Lower leg skin (tissue), 4 donors: ENCODE measurements at places on chromosomes 5 and 9. TPM values are rescaled to one million over a fixed set of nuclear protein-coding genes. Genes with fewer than 3 reads are reported as not detected.

GRCh38 chr5:114101153-114101552 is 260.7 kb upstream of the KCNN2 start:
- DNase-seq: no peak

DNA sequence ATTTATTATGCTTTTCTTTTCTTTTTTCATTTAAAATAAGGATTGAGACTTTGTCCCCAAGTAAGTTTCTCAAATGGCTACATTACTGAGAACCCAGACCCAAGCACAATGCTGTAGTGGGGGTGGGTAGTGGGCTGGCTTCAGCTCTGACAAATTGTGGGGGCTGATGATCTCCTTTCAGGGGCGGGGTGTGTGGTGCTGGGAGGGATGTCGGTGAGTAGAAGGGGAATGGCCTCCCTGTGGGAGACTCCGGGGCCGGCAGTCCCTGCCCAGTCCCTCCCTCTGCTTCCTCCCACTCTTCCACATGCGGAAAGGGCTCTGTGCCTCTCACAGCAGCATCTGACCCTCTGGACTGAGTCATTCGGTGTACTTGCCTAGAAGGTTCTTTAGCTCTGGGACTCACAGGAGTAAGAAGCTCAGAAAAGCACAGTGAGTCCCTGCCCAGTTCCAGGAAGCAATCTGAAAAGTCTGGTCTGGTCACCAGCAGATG is 14.3 kb downstream of the CD180 start:
- DNase-seq: peak; percentile 68

DNA sequence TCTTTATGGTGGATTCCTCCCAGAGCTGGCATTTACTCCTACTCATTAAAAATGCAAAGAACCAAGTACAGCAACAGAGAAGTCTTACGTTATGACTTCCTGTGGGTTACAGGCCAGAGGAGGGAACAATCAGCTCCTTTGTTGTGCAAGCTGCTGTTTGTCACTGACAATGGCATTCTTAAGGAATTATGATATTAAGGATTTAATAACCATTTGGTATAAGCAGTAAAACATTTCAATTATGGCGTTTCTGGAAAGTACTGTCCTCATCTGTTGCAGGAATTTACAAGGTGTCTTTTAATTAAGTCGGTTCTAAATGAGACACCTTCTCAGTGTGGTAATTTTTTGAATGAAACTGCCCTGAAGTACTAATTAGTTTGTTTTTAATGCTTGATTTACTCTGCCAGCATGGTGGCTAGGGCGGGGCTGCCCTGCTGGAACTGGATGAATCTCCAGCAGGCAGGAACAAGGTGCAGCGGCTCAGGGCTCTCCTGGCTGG is 49.1 kb upstream of the VDAC1 start:
- DNase-seq: no peak

GRCh38 chr5:88836195-88836838 is 46.7 kb downstream of the MEF2C start:
- no peak for DNase-seq

GRCh38 chr9:4306066-4306776 is 6.4 kb upstream of the GLIS3 start:
- DNase-seq: no peak

Gene SPINK6
- total RNA-seq: not detected

DNA sequence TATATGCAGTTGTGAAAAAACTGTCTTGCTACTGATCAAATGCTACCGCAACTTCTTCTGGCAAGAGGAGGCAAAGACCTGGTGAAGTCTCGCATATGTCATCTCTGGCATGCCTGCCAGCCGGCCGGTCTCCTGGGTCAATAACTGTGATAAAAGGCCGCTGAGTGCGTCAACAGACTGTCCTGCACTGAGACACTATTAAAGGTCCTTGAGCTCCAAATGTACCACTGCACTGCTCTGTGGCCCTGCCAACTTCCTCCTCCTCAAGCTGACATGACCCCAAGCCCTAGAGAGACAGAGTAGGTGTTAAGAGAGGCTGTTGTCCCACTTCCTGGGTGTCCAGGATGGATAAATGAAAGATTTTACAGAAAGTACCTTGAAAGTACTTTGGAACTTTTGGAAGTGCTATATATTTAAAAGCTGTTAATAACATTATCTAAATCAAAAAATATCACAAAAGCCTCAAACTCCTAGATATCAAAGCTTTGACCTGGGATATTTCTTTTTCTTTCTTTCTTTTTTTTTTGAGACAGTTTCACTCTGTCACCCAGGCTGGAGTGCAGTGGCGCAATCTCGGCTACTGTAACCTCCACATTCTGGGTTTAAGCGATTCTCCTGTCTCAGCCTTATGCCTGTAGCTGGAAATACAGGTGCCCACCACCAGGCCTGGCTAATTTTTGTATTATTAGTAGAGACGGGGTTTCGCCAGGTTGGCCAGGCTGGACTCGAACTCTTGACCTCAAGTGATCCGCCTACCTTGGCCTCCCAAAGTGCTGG is 31.5 kb downstream of the RAPGEF1 start:
- peak; percentile 90 for DNase-seq

DNA sequence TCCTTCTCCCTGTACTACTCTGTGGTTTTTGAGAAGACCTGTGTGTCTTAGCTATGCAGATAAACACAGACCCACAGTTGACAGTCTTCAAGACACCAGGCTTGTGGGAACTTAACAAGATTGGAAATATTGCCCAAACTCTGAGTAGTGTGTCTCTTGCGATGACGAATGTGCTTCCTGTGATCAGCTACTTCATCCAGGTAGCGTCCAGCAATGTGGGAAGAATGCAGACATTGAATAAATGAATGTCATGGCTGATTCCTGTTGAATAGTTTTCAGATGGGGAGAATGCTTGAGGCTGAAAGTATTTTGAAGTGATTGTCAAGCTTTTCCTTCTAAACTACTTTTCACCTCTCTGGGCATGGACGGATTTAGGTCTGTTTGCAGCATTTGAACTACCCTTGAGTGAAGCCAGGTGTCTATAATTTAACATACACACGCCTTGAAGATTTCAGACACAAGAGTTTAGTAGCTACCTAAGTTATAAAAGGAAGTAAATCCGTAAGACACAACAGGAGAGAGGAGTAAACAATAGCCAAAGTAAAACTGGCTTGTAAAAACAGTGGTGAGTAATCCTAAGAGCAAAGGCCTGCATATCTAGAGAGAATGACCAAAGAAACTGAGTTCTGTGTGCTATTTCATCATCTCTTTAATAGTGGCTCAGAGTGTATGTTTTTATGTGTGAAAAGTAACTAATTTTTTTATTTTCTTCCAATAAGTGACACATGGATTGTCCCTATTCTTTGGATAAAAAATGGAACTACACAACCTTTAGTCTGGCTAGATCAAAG is 30.0 kb upstream of the ARL14EPL start:
- DNase-seq: no peak

Gene FOXD4L4
- not detected for total RNA-seq

Gene SCGB3A2
- not detected for total RNA-seq

Gene OGN
- total RNA-seq: 0.55 TPM

- no peak for DNase-seq
Observed at GRCh38 chr9:18889550-18889949, 143.5 kb downstream of the SAXO1 start.

- DNase-seq: no peak
Observed at GRCh38 chr9:38227061-38227540, 158.1 kb upstream of the SHB start.

Gene GNA14
- 0.13 TPM for total RNA-seq

DNA sequence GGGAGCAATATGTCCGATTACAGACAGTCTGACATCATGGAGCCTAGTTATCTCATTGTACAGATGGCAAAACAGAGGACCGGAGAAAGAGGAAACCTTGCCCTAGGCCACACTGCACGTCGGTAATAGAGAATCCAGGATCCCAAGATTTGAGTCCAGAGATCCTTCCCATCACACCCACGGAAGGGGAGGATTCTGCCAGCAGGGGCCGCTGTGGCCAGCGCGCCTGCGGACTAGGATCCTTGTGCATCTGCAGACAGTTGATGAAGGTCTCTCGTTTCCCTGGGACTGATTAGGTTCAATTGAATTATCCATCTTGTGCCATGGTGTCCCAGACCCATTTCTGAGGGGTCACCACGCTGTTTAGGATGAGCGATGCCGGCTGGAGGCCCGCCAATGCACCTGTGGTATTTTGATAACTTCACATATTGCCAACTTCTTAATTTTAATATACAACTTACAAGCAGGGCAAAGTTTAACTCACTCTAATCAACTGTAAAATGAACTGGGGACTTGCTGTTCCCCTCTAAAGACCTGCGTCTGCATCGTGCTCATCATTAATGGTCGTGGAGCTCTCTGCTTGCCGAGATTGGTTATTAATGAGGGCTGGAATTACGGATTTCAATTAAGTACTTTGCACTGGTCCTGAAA is 592.7 kb upstream of the BRINP1 start:
- DNase-seq: no peak

GRCh38 chr5:95631991-95632675 is 12.2 kb downstream of the GPR150 start:
- no peak for DNase-seq

Gene ARL14EPL
- not detected for total RNA-seq

Gene TBC1D13
- total RNA-seq: 13.1 TPM

Gene CORO2A
- total RNA-seq: 20.8 TPM

DNA sequence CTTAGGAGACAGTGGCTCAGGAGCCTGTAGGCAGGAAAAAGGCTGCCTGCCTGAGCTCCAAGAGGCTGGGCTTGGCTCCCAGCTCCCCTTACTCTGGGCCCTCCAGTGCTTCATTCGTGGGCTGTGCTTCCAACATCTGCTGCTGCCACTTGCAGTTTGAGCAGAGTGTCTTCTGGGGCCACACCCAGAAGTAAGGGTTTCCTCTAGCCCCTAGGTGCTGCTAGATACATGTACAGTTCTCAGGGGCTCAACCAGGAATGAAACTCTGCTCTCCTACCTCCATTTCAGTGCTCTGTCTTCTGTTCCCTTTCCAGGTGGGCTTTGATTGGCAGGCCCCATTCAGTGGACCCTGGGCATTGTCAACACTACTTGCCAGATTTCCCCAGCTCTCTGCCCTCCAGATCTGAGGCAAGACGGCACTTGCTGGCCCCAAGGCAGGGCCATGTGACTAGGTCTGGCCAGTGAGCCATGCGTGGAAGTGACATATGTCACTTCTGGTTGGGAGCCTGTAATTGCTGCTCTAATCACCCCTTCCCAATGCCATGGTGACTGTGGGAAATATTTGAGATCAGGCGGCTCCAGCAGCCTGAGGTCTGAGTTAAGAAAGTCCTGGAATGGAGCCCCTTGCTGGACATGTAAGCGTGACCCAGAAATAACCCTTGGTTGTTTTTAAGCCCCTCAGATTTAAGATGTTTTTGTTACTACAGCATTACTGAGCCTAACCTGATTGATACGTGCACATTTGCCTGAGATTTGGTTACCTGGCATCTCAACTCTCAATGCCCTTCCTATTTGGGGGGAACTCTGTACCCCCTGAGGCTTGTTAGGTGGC is 9.4 kb upstream of the BOD1 start:
- DNase-seq: no peak

Gene RALGPS1
- total RNA-seq: 13.8 TPM

DNA sequence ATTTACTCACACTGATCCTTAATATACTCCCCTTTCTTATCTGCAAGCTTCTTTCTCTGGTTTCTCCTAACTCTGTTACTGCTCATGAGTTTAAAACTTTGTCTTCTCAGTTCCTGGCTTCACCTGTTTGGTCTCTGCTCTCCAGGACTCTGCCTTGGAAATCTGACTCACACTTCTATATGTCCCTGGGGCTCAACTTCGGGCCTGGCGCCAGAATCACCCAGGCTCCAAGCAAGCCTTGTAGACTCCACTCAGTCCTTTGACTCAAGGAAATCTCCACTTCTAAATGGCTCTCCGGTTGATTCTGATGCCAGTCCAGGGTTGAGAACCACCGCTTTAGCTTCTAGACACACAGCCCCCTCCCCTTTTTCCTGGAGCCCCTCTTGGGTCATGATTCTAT is 57.8 kb downstream of the TMC1 start:
- DNase-seq: peak; percentile 53

Gene FAM153A
- total RNA-seq: 6.0 TPM

DNA sequence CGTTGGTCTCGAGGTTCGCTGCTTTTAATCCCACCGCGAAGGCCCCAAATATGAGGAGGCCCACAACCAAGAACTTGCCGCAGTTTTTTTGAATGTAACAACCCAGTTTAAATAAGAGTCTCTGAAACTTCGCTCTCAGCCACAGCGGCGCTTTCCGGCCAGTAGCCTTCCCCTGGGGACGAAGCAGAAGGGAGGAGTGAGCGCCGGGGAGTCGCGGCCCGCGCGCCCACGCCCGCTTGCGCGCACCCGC is 10.4 kb downstream of the PTCH1 start:
- DNase-seq: peak; percentile 87

DNA sequence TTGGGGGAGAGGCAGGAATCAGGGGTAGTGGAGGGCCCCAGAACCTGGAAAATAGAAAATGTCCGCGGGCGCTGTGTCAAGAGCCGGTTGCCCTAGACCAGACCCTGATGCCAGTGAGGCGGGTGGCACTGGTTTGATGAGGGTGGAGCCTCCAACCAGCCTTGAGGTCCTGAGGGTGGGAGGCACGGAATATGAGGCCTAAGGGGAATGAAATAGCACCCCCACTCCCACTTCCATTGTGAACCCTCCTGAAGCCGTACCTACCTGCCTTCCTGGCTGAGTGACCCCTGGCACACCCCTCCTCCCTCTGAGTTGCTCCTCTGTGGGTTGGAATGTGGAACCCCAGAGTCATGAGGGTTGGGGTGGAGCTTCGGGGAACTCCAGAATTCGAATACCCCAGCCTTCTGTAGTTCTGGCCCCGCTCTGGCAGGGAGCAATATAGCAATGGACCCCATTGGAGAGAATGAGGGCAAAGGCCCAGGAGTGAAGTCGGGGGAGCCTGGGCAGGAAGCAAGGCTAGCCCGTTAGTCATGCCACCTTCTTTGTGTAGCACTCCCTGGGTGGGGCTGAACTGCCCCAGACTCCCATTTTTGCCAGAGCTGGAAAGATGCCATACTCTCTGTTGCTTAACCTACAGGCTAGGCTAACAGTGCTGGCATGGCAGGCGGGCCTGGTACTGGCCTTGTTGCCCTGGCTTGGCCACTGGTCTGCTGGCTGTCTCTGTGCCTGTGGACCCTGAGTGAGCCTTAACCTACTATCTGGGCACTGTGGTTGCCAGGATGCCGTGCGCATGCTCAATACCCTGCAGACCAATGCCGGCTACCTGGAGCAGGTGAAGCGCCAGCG is 1.0 kb downstream of the FPGS start:
- no peak for DNase-seq
